H9 (cell line): ENCODE measurements at places on chromosomes 7 and 10.

DNA sequence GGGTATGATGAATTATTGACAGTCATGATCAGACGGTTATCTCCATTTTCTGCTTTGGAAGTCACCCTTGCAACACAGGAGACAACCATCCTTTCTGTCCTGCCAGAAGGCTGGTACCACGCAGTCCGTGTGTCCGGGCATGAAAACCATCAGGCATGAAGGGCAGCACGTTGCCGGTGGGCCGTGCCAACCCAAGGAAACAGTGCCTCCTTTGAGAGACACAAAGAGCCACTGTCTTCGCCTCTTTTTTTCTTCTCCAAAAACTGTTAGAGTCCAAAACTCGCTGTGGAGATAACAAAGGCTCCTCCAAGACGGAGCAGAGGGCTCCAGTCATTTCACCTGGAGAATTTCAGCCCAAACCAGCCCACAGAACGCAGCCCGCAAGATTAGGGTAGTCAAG lies 60.4 kb upstream of the ARHGAP21 start:
- no peak for DNase-seq

GRCh38 chr7:146176860-146177259 lies 60.3 kb downstream of the CNTNAP2 start:
- DNase-seq, result no peak

- no peak for DNase-seq
Measured at GRCh38 chr10:3493621-3494020, 291.4 kb downstream of the KLF6 start.

- no peak for DNase-seq
Measured at GRCh38 chr10:95459446-95460045, 101.6 kb downstream of the SORBS1 start.

- no peak for DNase-seq
Measured at GRCh38 chr7:49119706-49120105, 195.4 kb downstream of the CDC14C start.

DNA sequence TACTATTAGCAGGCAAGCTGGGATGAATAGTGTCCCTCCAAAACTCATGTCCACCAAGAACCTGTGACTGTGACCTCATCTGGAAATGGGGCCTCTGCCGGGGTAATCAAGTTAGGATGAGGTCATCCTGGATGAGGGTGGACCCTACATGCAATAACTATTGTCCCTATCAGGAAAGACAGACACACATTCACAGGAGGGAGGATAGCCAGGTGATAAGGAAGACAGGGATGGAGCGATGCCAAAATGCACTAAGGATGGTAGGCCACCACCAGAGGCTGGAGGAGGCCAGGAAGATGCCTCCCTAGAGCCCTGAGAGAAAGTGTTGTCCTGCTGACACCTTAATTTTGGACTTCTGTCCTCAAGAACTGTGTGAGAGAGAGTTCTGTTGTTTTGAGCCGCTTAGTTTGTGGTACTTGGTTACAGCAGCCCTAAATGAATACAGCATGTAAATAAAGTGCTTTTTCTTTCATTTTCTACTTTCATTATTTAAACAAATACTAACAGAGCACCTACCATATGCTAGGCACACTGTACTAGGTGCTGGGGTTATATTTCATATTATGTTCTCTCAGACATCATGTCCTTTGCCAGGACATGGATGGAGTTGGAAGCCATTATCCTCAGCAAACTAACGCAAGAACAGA lies 111.9 kb downstream of the USP6NL start:
- DNase-seq, result no peak

DNA sequence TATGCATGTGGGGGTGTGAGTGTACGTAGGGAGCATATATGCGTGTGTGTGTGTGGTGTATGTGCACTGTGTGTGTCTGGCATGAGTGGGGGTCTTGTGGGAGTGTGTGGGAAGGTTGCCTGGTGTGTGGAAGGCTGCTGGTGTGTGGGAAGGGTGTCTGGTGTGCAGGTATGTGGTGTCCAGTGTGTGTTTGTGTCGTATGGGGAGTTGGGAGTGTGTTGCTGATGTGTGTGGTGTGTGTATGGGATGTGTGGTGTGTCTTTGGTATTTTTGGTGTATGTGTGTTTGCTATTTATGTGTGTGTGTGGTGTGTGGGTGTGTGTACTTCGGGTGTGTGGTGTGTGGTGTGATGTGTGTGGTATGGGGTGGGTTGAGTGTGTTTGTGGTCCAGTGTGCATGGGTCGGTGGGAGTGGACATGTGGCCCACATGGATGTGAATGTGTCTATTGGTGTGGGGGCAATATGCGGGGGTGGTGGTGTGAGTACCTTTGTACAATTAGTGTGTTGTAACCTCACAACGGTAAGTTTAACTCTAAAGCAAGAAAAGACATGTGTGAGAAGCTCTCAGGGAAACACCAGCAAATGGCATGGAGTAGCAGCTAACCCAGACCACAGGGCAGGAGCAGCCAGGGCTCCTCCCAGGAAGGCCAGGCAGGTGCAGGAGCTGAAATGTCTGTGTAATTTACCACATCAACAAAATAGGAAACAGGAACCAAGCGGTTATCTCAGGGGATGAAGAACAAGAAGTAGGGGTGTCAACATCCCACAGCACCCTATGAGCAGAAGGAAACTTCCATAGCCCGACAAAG lies 11.9 kb downstream of the ANTXRL start:
- no peak for DNase-seq

GRCh38 chr7:77525231-77525630 lies 11.9 kb upstream of the PTPN12 start:
- no peak for DNase-seq

GRCh38 chr10:62244785-62245467 lies 23.7 kb downstream of the RTKN2 start:
- no peak for DNase-seq

DNA sequence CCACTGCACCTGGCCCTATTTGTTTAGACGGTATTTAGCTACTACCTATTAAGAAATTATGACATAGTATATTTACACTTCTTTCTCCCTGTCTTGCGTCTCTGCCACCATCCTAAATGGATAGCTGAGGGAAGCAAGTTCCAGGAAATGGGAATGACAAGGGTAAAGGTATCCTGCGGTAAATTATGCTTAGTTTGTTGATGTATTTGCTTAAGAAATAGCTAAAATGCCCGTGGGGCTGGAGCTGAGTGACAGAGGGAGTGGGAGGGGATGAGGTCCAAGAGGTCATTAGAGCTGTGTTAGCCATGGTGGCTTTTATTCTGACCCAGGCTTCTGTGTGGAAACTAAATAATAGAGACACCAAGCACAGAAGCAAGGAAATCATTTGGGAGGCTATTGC lies 29.0 kb upstream of the UBE2D1 start:
- DNase-seq, result no peak

GRCh38 chr7:147033641-147034040 lies 917.0 kb downstream of the CNTNAP2 start:
- DNase-seq, result no peak

DNA sequence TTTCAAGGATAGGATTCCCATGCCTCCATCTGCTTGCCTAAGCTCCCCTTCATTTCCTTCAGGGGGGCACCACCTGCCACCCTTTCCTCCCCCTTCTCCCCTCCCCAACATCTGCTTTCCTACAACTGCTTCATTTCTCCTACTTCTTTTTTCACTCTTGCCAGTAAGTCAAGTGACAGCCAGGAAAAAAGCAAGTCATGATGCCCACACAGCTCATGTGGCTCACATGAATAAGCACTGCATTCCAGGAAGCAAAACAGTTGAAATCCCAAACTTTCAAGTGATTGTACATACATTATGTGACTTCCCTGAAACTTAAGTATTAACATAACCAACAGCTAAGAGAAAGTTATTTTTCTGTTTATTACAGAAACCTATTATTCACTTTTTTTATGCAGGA lies 78.6 kb downstream of the TNS3 start:
- no peak for DNase-seq

GRCh38 chr7:95490231-95490762 lies 4.6 kb downstream of the ASB4 start:
- no peak for DNase-seq

DNA sequence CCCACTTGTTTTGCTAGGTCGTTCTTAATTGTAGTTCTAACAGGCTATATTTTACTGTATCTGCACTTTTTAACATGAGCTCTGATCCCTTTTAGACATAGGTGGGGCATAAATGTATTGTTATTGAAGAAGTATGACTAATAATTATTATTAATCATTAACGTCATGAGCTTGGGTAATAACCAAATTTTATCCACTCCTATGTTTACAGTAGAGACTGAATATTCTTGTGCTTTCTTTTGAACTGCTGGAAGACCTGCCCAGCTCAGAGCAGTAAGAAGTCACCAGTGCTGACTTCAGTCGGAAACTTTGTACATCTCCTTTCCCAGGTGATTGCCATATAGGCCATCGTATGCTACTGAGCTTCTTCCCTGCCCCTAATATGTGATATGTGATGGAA lies 18.7 kb downstream of the PKD2L1 start:
- no peak for DNase-seq

GRCh38 chr7:102146122-102146521 lies 140.5 kb upstream of the SH2B2 start:
- no peak for DNase-seq

DNA sequence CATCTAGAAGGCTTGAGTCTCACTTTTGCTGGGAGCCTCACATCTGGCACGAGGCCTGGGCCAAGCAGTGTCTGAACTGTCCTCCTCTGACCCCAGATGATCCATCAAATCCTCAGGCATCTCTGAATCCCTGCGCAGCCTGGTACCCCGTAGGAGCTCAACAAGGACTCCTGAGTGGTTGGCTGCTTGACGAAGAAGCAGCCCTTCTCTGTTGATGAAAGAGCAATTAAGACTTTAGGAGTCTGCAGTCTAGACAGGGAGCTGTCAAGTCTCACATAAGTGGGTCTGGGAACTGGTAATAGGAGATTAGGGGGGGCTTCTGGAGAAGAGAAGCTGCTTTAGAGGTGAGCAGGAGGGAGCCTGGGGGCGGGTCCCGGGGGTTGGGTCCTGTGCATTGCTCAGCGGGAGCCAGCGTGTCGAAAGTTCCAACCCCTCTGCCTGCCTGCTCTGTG lies 326.0 kb downstream of the RPS24 start:
- no peak for DNase-seq

GRCh38 chr10:35136263-35136815 lies 9.7 kb downstream of the CREM start:
- DNase-seq, result no peak

- DNase-seq, result no peak
Measured at GRCh38 chr7:127755521-127755920, 103.5 kb downstream of the SND1 start.

GRCh38 chr10:29698773-29699490 lies 64.2 kb upstream of the SVIL start:
- DNase-seq, result no peak

DNA sequence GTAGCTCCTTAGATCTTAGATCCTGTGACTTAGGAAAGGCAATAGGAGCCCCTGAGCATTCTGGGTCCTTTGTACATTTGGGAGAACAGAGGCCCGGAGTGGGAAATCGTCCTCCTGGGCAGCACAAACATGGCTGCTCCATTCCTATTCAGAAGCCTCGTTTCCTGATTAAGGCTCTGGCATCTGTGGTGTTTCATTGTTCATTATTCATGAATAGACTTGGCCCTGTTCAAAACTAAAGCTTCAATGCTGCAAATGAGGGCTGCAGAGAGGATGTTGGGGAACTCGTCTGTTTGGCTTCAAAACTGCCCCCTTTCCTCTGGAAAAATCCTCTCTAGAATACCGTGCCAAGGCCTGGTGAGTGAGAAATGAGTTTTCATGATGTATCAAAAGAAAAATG lies 3.4 kb upstream of the HTRA1 start:
- no peak for DNase-seq

DNA sequence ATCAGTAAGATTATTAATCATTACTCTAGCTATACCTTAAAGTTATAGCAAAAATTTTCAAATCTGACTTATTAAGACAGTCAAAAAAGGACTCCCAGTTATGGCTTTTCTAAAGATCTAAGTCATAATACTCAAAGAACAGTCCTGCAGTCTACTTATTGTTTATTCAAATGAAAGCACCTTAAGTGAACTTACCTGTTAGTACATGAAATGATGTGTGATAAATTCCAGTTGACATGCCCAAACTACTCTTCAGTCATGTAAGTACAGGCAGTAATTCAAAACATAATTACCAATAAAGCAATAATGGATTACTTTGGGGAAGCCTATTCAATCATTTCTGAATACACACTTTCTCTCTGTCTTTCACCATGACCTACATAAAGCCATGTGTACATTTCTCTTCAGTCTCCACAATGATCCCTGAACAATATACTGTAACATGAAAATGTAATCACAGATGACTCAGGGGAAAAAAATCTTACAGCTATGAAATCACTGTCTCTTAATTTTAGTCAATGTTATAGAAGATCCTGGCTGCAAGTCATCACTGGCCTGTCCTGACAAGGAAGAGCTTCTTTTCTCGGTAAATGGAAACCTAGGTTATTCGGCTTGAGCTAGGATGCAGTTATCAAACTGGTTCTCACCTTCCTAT lies 420.7 kb upstream of the LRRTM3 start:
- DNase-seq, result no peak

DNA sequence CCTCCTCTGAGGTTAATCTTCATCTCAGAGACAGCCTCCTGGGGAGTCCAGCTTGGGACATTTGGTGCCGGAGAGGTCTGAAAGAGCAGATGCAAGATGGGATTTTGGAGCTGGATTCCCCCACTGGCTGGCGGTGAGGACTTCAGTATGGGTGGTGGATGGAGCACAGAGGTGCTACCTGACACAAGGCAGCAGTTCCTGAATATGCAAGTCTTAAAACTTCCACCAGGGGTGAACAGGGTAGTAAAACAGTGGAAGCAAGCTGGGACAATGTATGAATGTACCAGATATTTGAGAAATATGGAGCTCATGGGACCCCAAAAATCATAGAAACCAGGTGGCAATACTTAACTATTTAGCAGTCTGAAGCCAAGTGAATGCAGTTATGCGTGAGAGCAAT lies 4.8 kb upstream of the TAF3 start:
- no peak for DNase-seq

GRCh38 chr7:37698276-37698675 lies 14.7 kb downstream of the GPR141 start:
- DNase-seq, result no peak

GRCh38 chr7:28681693-28682310 lies 269.5 kb downstream of the CREB5 start:
- no peak for DNase-seq

- DNase-seq, result no peak
Measured at GRCh38 chr10:63675171-63675570, 154.0 kb downstream of the REEP3 start.

GRCh38 chr7:105448181-105448580 lies 59.5 kb upstream of the SRPK2 start:
- DNase-seq, result no peak
